SK-N-MC (cell line): ENCODE measurements at places on chromosomes 3 and 15.

GRCh38 chr3:143001034-143001368 lies 369 bp upstream of the U2SURP start:
- DNase-seq: no peak

DNA sequence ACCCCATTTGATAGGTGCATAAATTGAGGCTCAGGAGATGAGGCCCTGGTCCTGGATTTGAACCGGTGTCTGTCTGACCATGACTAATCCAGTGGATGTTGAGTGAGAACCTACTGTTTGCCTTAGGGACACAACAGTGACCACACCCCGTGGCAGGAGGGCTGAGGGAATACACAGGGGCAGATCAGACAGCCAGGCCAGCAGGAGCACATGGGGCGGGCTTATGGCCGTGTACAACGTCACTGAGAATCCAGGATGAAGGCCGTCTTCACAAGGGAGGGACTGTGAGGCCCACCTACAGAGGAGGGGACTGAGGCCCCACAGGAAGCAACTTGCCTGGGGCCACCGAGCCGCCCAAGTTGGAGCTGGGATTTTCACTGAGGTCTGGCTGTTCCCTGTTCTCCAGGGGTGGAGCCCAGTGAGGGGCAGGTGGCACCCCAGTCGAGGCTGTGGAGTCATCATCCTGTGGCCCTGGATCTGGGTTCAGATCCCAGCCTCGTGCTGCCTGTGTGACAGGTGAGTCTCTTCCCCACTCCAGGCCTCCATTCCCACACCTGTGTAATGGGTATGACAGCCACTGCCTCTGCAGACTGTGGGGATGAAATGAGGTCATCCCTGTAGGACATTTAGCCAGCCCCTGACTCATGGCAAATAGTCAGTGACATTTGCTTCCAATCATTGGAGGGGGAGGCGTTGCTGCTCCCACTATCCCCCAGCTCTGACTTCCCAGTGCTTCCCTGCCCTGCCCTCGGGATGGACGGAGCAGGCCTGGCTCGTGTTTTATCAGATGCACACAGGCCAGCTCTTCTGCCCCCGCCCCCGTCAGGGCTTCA lies 6.3 kb upstream of the PLXND1 start:
- DNase-seq: no peak

DNA sequence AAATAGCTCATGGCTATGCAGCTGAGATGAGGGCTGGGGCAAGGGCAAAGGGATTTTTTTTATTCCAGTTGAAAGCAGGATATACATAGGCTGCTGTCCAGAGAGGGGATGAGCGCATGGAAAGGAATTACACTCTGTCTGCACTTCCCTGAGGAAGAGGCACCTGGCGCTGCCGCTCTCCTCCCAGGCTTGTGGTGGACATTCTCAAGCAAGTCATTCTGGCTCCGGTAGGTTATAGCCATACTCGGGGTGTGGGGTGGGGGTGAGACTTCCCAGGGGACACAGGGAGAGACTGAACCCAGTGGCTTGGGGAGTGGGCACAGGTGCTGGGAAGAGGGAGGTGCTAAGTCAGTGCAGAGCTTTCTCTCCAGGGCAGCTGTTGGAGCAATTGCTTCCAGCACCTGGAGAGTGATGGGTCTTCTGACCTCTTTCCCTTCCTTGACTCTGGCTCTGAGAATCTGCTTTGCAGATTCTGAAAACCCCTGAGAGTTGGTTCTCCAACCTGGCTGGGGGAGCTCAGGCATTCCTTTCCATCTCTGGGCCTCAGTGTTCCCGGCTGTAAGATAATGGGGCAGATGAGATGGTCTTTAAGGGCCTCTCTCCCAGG lies 24.3 kb downstream of the CYP8B1 start:
- DNase-seq: no peak

- no peak for DNase-seq
These were observed 430.6 kb downstream of the FOXP1 start for GRCh38 chr3:71152892-71153265.

DNA sequence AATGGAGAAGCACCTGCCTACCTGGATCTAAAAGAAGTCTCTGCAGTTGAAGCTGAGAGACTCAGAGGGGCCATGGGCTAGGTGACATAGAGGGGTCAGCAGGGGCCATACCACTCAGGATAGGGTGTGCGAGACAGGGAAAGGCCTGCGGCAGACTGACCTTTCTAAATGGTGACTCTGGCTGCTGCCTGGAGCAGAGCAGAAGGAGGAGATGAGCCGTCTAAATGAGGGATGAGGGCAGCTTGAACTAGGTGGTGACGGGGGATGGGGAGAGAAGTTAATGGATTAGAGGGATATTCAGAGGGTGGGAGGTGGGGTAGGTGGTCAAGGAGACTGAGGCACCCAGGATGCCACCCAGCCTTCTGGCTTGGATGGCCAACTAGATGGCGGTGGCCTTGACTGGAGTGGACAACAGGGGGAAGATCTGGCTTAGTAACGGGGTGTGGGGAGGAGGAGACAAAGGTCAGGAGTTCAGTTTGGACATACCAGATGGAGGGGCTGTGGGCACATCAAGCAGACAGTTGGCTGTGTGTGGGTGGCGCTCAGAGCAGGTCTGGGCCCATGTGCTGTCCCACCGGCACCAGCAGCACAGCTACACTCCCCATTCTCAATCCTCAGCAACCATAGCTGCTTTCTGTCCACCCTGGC lies 3.2 kb upstream of the ITIH1 start:
- DNase-seq: no peak

DNA sequence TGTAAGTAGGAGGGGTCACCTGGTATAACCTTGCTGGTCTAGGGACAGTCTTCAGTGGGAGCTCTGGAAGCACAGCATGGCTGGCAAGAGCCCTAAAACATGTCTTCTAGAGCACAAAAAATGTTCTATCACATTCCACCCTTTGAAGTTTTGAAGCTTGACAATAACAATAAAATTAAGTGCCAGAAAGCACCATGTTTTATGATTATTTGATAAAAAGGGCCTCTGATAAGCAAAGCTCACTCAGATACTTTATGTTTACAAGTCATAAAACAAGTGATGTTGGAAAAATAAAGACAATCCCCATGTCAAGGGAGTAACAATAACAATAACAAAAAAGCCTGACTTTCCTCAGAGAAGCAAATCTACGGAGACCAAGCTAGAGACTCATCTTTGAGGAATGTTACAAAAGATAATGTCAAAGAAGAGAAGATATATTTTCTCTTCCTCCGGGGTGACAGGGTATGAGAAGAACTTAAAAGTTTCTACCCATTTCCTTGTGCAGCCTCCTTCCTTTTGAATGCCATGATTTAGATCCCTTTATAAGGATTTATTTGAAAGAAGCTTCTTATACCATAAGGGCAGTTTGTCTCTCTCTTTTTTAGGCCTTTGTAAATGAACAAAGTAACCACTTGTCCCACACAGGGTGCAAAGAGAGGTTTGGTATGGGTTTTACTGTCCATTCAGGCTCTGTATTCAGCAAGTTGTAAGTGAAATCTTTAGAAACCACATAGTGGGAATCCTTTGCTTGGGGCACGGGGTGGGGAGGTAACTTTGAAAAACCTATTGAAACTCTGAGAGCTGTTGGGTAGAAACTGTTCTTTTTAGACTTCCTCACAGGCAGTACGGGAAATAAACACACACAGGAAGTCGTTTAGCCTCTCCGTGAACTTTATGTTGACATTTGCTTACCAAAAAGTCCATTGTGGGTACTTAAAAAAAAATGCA lies 109.6 kb upstream of the RBMS3 start:
- no peak for DNase-seq

DNA sequence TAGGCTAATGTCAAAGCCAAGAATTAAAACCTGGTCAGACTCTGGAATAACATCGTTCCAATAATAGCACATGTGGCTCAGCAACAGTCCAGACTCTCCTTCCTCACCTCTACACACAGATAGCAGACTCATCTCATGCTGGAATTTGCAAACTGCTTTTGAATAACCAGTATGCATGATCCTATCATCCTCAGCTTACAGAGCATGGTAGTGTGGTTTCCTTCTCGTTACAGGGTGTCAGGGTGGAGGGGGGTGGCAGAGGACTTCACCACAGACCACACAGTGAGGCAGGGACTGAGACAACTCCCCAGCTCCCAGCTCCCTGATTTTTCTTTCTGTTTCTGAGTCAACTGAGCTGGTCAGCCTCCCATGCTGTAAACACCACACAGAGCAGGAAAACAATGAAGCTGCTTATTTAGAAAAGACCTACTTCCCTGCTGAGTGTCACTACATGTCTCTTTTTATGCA lies 101.6 kb downstream of the RPL22L1 start:
- DNase-seq: no peak
